ENCODE measurements at places on chromosomes 4 and X.

DNA sequence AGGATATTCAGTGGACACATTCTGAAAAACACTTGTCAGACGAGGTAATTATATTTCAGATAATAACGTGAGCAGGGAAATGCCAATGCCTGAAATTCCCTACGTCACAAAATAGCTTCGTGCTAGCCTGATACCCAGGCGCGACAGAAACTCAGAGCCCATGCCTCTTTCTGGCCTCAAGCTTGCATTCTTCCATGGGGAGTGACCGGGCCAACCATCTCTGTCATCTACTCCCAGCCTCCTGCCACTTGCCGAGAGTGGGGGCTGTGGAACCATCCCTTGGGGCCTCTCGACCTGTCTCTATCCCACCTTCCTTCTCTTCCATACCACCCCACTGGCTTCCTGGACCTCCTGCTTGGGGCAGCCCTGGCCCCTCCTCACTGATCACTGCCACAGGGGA, 34.5 kb upstream of the CDKN2AIP start:
- DNase-seq = no peak

GRCh38 chrX:16756724-16757123, 29.5 kb upstream of the TXLNG start:
- DNase-seq = no peak

- DNase-seq = no peak
These were observed 48.7 kb downstream of the UCHL1 start for GRCh38 chr4:41305476-41305875.

- no peak for DNase-seq
These were observed 53.2 kb upstream of the C4orf54 start for GRCh38 chr4:99710681-99711345.

- DNase-seq = no peak
These were observed 149.7 kb downstream of the RRAGB start for GRCh38 chrX:55867181-55867651.

DNA sequence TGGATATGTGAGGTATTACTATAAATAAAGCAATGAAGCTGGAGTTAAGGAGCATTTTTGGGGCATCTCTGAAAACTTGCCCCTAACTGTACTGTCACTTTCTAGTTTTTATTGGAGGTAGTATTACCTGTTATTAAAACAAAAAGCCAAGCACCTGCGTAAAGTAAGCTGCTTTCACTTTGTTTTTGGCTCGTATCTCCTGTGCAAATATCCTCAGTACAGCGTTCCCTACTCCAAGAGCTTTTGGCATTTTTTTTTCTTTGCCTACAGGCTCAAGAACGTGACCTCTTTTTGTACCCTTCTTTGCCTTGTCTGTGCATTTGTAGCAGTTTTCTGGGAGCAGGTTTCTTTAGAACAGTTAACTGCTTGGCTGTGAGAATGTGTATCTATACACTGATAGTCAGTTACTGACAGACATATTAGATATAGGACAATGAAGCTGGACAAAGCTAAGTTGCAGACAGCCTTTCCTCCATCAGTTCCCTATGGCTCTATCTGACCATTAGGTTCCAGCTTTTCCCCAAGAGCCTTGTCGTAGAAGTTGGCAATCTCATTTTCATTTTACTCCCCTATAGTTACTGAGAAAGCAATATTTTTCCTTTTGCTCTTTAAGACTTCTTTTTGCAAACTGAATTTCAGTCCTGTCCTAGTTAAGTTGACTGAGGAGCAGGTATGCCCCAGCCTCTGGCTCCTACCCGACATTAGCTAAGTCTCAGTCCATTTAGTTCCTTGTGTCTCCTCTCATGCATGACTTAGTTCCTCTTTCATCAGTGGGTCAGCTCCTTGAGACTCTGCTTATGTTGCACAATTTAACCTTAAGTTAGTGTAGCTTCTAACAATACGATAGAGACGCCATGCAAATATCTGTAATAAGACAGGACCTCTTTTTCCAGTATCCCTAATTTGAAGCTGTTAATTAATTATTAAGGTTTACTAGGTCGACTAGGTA, 71.5 kb upstream of the HPRT1 start:
- peak; percentile 75 for DNase-seq

GRCh38 chrX:39974270-39974669, 123.5 kb downstream of the BCOR start:
- no peak for DNase-seq

GRCh38 chrX:72137846-72138495, 6.3 kb upstream of the RTL5 start:
- no peak for DNase-seq

GRCh38 chr4:166594326-166594946, 639.9 kb downstream of the SPOCK3 start:
- DNase-seq = no peak

DNA sequence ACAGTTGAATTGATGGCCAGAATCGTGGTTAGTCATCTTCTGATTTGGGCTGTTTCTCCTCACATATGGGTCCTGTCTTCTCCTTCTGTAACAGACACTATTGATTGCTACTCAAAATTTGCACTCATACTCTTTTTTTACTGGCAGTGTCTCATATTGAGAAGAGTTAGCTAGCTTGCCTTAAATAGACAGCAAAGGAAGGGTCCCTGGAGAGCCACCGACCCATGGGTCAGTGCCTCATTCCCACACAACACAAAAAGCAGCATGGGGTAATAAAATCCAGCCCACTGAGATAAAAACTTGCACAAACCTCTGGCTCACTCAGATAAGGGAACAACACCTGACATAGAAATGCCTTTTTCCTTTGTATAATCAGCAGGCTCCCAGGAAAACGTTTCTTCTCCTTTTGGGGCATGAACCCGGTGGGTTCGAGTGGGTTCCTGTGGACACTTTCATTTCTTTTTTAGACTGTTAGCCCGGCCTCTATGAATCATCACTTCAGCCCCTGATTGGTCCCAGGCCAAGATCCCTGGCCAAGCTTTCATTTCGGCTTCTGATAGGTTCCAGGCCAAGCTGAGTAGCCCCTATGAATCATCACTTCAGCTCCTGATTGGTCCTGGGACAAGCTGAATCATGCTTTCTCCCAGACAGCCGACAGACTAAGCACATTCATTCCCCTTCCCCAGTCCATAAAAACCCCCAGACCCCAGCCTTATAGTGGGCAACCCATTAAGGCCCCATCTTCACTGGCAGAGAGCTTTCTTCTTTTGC, 408.1 kb downstream of the DCAF12L2 start:
- no peak for DNase-seq

- peak; percentile 0 for DNase-seq
These were observed 231.5 kb upstream of the FMR1 start for GRCh38 chrX:147680251-147680650.

DNA sequence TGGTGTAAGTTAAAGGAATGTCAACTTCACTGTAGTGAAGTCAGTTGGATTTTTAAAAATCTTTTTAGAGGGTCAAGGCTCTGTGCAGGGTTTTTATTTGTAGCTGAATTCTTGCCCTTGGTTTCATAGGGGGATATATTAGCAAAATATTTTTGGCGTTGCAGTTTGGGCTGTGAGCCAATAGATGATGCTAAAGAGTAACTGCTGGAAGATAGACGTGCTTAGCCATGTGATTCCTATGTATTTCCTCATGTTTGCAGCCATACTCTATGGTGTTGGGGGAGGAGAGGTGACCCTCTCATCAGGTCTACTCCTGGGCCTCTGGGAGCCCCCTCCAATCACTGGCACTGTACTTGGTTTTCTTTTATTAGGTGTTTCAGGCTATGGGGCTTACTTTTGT, 246.7 kb upstream of the ARHGAP24 start:
- no peak for DNase-seq

DNA sequence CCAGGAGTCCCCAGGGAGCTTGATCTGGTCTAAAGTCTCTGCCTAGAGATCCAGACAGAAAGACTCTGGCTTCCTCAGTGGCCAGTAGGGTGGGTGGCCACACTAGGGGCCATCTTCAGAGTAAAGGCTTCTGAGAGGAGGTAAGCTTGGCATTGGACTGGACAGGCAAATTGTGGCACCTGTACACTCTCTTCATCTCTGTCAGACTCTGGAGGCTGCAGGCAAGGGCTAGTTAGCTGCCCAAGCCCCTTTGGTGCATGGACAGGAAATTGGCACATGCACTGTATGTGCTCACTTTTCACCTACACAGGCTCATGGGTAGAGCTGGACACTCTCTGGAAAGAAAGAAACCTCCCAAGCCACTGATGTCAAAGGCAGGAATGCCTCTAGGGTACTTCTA, 142.8 kb downstream of the PJA1 start:
- DNase-seq = no peak

GRCh38 chr4:187354740-187355139, 631.1 kb upstream of the FAT1 start:
- DNase-seq = no peak

DNA sequence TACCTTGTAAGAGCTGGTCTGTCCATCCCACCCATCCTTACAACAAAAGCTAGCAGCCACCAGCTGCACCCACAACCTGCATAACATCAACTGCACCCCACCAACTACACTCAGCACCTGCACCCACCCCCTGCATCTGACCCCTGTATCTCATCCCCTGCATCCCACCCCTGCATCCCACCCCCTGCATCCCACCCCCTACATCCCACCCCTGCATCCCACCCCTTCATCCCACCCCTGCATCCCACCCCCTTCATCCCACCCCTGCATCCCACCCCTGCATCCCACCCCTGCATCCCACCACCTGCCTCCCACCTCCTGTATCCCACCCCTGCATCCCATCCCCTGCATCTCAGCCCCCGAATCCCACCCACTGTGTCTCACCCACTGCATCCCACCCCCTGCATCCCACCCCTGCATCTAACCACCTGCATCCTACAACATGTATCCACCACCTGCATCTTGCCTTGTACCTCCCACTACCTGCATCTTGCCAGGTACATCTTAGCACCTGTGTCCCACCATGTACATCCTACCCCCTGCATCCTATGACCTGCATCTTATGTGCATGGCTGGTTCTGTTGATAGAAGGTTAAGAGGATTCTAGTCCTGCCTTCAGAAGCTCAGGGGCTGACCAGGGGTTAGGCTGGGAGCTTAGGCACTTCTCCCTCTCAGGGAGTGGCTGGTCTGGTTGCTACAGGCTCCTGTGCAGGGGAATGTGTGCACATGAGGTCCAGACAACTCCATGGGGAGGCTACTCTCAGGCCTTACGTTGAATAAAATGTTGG, 9.4 kb downstream of the TMEM271 start:
- DNase-seq = no peak

DNA sequence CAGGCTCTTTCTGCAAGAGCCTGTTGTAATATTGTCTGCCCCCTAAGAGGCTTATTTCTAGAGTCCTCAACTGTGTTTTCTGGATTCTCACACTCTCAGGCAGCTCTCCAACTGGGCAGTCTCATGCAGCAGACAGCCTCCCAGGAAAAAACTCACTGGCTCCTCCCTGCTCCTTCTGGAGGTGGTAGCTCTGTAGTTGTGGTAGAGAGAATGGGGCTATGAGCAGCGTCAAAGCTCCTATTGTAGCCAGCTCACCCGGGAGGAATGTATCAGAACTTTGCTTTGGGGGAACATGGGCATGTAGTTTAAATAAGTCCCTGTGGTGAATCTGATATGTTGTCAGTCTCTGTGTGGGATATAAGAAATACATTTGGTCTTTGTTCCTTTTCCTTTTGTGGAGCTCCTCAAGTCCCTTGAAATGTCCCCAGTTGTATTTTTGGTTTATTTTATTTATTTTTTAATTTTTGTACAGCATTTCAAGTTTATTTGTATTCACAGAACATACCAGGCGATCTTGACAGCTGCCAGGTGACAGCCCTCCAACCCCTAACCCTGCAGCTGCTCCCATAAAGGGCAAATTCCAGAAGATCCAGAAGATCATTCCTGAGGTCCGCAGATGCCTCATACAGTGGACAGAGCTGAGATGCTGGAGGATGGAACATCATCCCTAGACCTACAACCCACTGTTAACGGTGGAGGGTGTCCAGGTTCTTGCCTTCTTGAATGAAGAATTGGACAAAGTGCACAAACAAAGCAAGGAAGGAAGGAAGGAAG, 45.7 kb downstream of the TRIM61 start:
- no peak for DNase-seq

GRCh38 chr4:186924723-186925122, 201.1 kb upstream of the FAT1 start:
- DNase-seq = no peak

- no peak for DNase-seq
These were observed 96.5 kb downstream of the PALLD start for GRCh38 chr4:168593399-168593798.

GRCh38 chr4:107432451-107432850, 287.6 kb downstream of the PAPSS1 start:
- DNase-seq = no peak

- no peak for DNase-seq
These were observed 79.4 kb downstream of the FAM193A start for GRCh38 chr4:2615821-2616220.

DNA sequence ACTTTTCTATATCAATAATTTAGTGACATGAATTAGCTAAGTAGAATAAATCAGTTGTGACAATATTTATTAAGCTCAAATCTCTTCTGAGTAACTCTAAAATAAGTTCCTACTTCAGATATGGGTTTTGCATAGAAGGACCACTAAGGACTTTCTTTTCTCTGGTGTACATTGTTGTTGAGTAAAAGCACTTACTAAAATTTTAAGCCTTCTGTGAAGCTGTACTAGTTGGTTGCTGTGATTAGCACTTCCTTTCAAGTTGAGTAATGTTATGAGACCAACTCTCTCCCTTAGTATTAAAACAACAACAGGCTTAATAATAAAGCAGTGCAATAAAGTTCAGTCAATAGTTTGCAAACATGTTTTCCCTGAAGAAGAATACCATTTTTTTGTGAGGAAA, 667.4 kb upstream of the NDST4 start:
- peak; percentile 2 for DNase-seq

All from inflammatory macrophage treated with lipopolysaccharide for 4 hours (primary cell).